ENCODE measurements at places on chromosomes 12 and 14.

- DNase-seq = no peak
Observed at GRCh38 chr12:67460388-67460787, 188.2 kb upstream of the DYRK2 start.

DNA sequence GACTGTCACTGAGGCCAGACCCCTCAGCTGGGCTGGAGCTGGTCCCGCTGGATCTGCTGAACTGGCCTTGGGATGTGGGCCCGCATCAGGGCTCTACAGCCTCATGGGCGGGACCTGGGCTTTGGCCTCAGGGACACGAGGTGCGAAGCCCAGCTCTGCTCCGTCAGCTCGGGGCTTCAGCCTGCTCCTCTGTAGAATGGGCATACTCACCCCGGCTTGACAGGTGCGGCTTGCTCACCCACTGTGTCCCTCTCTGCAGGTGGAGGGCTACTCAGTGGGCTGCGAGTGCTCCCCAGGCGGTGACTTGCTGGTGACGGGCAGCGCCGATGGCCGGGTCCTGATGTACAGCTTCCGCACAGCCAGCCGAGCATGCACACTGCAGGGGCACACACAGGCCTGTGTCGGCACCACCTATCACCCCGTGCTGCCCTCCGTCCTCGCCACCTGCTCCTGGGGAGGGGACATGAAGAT is 57.6 kb downstream of the BEGAIN start:
- DNase-seq = no peak

DNA sequence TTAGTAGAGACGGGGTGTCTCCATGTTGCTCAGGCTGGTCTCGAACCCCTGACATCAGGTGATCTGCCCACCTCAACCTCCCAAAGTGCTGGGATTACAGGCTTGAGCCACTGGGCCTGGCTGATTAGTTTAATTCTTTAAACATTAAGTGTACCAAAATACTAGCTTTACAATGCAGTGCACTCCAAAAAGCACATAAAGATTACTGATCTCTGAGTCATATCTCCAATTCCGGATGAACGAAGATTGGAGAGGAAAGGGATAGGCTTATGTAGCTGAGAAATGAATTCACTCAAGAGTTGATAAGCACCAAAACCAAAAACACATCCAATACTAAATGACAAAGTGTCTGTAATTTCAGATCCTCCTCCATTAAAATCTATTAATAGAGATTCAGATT is 15.1 kb downstream of the NAV3 start:
- no peak for DNase-seq

DNA sequence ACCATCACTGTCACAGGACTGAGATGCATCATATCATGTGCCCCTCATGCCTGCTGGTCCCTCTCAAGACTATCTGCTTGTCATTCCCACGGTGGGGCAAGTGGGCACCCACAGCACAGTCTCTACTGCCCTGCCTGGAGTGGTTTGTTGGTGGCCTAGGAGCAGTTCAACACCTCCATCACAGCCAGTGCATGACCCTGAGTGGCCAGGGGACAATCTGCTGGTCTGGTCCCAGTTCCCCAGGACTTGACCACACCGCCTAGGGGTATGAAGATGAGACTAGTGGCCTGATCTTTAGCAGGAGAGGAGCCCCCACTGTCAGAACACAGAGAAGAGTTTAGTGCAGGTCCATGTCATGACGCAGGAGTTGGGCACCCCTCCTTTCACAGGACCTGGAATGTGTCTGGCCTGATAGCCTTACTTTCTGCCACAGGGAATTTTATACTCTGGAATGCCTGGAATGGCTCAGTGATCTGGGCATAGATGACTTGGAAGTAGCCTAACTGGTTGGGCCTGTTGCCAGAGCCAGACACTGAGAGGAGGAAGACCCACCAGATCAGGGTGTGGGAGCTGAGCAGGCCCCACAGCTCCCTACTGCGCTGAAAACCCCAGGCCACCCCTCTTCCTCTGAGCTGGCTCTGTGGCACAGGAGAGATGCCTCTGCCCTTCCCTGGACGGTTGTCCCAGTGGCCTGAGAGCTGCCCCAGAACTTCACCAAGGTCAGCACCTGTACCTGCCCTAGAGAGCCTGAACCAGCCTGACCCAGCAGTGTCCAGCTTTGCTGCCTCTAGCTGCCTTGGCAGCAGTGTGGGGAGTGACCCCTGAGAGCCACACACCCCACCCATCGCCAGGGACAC is 83.3 kb downstream of the PUS7L start:
- DNase-seq = no peak

GRCh38 chr12:124503305-124503704 is 64.1 kb downstream of the NCOR2 start:
- DNase-seq = no peak

DNA sequence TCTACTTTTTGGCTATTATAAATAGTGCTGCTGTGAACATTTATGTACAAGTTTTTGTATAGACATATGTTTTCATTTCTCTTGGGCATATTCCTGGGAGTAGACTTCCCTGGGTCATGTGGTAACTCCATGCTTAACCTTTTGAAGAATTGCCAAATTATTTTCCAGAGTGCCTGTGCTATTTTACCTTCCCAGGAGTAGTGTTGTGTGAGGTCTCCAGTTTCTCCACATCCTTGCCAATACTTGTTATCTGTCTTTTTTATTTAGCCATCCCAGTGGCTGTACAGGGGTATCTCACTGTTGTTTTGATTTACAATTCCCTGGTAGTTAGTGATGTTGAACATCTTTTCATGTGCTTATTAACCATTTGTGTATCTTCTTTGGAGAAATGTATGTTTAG is 18.9 kb downstream of the UBE3B start:
- no peak for DNase-seq

DNA sequence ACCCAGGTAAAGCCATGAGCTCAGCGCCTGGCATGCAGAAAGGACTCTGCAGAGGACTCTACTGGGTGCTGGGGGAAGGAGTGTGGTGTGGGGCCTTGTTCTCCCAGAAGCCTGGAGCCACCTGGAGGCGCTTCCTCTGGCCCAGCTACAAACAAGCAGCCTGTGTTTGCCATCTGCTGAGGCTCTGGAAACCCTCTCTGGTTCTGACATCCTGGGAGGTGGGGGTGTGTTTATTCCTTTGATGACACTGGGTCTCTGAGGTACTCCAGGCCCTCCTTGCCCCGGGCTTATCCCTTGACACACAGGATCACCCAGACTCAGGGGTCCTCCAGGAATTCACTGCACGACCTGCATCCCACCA is 44.9 kb downstream of the RNF34 start:
- no peak for DNase-seq

DNA sequence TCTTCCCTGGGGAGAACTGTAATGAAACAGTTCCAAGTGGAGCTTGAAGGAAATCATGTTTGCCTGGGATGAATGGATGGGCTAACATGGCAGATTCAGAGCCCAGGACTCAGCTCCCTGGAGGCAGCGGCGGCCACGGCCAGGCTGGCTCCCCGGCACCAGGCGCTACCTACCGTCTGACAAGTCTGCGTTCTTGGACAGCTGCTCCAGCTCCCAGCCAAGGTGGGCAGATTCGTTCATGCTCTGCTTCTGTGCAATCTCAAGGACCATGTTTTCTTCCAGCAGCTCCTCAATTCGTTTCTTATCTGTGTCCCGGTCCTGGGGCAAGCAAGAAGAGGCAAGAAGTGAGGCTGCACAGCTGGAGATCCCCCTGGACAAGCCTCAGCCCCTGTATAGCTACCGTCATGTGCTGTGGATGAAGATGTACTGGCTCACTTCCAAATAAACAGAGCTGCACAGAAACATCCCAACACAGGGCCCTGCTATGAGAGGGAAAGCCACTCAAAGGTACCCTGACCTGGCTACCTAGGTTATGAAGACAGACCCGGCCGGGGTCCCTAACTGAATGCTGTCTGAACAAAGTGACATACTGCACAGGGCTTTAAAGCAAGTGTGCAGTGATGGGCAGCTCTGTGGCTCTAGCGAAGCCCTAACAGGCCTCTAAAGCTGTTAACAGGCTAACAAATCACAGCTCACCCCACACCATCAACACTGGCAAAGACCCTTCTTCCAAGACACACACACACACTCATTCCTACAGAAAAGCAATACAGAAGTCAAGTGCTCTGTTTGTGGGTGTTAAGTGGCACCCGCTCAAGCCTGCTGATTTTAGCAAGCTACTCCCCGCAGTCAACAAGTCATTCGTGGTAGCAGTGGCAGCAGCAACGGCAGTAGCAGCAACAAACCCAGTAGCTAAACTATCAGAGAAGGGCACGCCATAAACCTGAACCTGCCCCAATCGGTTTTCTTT is 80.4 kb upstream of the GPR68 start:
- DNase-seq = no peak

DNA sequence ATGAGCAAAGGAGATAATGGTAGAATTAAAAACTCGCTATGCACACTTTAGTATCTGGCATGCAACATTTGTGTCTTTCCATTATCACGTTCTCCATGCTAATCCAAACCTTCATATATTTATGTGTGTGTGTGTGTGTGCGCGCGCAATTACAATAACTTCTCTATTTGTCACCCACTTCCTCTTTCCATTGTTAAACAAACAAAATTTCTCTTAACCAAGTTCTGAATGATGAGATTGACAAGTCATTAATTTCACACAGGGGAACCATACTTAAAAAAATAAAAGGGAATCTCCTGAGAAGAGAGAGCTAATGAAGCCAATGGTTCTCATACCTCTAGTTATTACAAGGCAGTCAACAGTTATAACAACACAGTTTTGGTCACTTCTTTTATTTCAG is 575.9 kb upstream of the MDGA2 start:
- DNase-seq = peak; percentile 11

GRCh38 chr12:103936679-103937078 is 6.5 kb downstream of the HSP90B1 start:
- no peak for DNase-seq

GRCh38 chr14:20627346-20628027 is 14.0 kb downstream of the OR6S1 start:
- no peak for DNase-seq
